ENCODE measurements at places on chromosomes 5 and 9.
A peak's percentile ranks its signal among the peaks of the same experiment; 100 is the strongest.

DNA sequence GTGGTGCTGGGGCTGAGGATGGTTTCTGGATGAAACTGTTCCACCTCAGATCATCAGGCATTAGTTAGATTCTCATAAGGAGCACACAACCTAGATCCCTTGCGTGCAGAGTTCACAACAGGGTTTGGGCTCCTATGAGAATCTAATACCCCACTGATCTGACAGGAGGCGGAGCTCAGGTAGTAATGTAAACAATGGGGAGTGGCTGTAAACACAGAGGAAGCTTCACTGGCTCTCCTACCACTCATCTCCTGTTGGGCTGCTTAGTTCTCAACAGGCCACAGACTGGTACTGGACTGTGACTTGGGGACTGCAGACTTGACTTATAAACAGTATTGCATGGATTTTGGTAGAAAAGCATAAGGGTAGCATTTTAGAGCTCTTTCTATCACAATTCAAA is 870.7 kb upstream of the CDH10 start:
- H3K4me3 ChIP-seq, result no peak overlapping the region
- H3K36me3 ChIP-seq, result no peaks in the 10 kb centered on the region
- DNase-seq, result no peak
- no peaks in the 10 kb centered on the region for H3K27me3 ChIP-seq

DNA sequence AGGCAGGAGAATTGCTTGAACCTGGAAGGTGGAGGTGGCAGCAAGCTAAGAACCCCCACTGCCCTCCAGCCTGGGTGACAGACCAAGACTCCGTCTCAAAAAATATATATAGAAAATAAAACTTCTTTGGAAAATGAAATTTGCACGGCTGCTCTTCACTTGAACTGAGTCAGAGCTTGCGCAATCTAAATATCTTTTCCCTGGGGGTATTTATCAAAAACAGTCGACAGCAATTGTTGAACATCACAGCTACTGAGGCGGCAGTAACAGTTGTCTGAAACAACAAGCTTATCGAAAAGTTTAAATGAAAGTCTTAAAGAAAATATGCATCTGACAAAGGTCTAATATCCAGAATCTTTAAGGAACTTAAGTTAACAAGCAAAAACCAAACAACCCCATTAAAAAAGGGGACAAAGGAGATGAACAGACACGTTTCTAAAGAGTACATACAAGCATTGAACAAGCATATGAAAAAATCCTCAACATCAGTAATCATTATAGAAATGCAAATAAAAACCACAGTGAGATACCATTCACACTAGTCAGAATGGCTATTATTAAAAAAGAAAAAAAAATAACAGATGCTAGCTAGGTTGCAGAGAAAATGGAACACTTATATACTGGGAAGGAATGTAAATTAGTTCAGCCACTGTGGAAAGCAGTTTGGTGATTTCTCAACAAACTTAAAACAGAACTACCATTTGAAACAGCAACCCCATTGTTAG is 153.6 kb upstream of the CDH9 start:
- no peaks in the 10 kb centered on the region for H3K4me1 ChIP-seq
- H3K27ac ChIP-seq, result no peak overlapping the region
- no peaks in the 10 kb centered on the region for H3K27me3 ChIP-seq
- no peak for DNase-seq
- H3K36me3 ChIP-seq, result no peaks in the 10 kb centered on the region

- no peak overlapping the region for H3K27ac ChIP-seq
- H3K27me3 ChIP-seq, result no peaks in the 10 kb centered on the region
- no peak for DNase-seq
- H3K4me1 ChIP-seq, result peaks cover 20% of the 10 kb centered on the region
- H3K36me3 ChIP-seq, result no peaks in the 10 kb centered on the region
- H3K4me3 ChIP-seq, result no peak overlapping the region
Observed at GRCh38 chr5:61435368-61435767, 103.3 kb downstream of the ZSWIM6 start.

GRCh38 chr5:150780187-150780692 is 1.7 kb downstream of the SMIM3 start:
- no peak overlapping the region for H3K4me3 ChIP-seq
- no peak for DNase-seq
- no peaks in the 10 kb centered on the region for H3K36me3 ChIP-seq
- no peak overlapping the region for H3K27ac ChIP-seq

DNA sequence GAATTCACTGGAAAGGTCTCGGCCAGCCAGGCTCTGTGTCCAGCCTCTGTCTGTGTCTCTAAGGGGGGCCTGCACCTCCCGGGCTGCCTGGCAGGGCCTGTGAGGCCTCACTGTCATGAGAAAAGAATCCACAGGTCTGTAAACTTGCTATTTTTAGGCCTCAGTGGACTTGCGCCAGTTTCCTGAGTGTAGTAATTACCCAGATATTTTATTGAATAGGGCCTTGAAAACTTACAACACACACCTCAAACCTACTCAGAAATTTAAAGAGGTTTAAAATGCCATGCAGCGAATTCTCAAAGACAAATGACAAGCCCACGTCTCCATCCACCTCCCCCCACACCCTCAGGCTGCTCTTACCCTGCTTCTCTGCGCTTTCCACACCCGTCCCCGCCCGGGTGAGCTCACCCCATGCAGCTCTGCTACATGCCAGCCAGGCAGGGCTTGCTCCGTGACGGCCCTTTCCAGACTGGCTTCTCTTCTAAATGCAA is 8.8 kb upstream of the TENT4A start:
- no peak overlapping the region for H3K4me3 ChIP-seq

DNA sequence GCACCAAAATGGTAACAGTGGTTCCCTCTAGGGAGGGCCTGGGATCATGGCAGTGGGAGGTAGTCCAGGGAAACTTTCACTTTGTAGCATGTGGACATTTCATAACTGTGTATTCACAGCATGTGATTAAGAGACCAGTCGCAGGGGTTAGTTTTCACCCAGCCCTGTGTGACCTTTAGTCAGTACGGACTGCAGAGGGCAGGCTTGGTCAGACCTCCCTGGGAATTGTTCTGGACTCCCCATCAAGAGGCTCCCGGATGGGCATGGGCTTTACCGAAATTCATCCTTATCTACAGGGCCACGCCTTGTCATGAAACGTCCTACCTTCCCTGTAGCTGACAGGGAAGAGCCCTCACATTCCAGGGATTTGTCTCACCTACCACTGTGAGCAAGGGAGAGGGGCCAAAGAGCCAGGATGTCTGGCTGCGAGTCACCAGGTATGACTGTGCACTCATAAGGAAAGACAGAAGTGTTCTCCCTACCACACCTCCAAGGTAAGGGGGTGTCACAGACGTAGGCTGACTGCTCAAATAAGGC is 19.9 kb downstream of the GPX3 start:
- no peak for DNase-seq
- no peaks in the 10 kb centered on the region for H3K27me3 ChIP-seq
- peaks cover 1% of the 10 kb centered on the region for H3K4me1 ChIP-seq
- H3K36me3 ChIP-seq, result no peaks in the 10 kb centered on the region
- no peak overlapping the region for H3K4me3 ChIP-seq

GRCh38 chr9:123998970-123999621 is 12.5 kb upstream of the LHX2 start:
- peak overlapping the region; percentile 69 for H3K27ac ChIP-seq
- peaks cover 11% of the 10 kb centered on the region for H3K4me1 ChIP-seq
- H3K4me3 ChIP-seq, result peak overlapping the region; percentile 91
- peaks cover 51% of the 10 kb centered on the region for H3K27me3 ChIP-seq
- DNase-seq, result no peak
- H3K36me3 ChIP-seq, result peaks cover 4% of the 10 kb centered on the region

DNA sequence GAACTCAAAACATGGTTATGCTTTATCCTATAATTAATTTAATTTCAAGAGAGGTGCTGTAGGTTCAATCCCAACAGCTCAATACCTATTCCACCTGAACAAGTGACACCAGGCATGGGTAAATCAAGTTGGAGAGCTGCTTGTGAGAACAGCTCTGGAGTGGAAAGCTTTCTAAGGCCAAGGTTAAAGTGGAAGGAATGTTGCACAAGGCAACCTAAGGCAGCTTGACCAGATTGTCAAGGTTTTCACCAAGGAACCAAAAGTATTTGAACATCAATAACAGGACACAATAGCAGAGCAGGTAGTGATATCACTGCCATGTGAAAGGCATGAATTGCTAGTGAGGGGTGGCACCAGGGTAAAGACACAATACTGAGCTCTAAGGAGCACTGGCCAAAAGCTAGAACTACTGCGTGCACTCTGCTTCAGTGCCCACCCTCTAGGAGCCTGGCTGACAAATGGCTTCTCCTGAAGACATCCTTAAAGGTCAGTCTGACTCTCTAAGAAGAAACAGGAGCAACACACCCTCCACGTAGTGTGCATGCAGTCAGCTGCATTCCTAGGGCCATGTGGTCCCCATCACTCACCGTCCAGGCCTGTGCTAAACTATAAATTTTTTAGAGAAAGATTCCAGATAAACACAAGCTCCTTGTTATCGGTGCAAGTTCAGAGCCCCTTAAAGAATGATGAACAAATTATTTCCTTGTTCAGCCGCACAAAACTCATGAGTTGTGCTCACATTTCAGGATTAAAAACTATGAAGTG is 677.7 kb upstream of the KLF4 start:
- H3K36me3 ChIP-seq, result no peaks in the 10 kb centered on the region
- no peak for DNase-seq
- H3K27me3 ChIP-seq, result peaks cover 2% of the 10 kb centered on the region
- no peak overlapping the region for H3K27ac ChIP-seq
- no peak overlapping the region for H3K4me3 ChIP-seq

GRCh38 chr5:159331093-159331973 is 1.0 kb upstream of the IL12B start:
- H3K27ac ChIP-seq, result no peak overlapping the region
- no peaks in the 10 kb centered on the region for H3K36me3 ChIP-seq

DNA sequence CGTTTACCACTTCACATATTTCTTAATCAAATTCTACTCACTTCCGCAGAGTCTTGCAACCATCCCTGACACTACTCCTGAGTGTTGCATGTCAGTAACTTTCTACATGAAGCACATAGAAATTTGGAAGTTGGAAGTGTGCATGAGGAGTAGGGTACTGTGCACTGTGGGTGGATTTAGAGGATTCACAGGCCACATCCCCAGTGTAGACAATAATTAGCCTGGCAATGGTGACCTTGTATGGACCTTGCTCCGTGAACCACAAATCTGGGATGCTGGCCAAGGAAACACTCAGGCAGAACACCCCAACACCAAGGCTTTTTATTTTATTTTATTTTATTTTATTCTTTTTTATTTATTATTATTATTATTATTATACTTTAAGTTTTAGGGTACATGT is 25.5 kb downstream of the CTSL start:
- no peaks in the 10 kb centered on the region for H3K36me3 ChIP-seq
- peaks cover 2% of the 10 kb centered on the region for H3K27me3 ChIP-seq
- no peak overlapping the region for H3K4me3 ChIP-seq
- H3K27ac ChIP-seq, result no peak overlapping the region
- H3K4me1 ChIP-seq, result no peaks in the 10 kb centered on the region
- DNase-seq, result no peak

GRCh38 chr5:89710006-89710405 is 699.5 kb downstream of the CETN3 start:
- no peaks in the 10 kb centered on the region for H3K27me3 ChIP-seq
- DNase-seq, result no peak
- no peak overlapping the region for H3K27ac ChIP-seq
- H3K4me3 ChIP-seq, result no peak overlapping the region
- H3K4me1 ChIP-seq, result no peaks in the 10 kb centered on the region

- no peak overlapping the region for H3K4me3 ChIP-seq
- no peak overlapping the region for H3K27ac ChIP-seq
- H3K36me3 ChIP-seq, result no peaks in the 10 kb centered on the region
- peaks cover 2% of the 10 kb centered on the region for H3K27me3 ChIP-seq
- DNase-seq, result no peak
Observed at GRCh38 chr9:99312736-99313135, 90.7 kb downstream of the SEC61B start.

- H3K27me3 ChIP-seq, result no peaks in the 10 kb centered on the region
- no peak for DNase-seq
- no peak overlapping the region for H3K27ac ChIP-seq
- H3K4me1 ChIP-seq, result no peaks in the 10 kb centered on the region
- H3K4me3 ChIP-seq, result no peak overlapping the region
Observed at GRCh38 chr5:101473483-101473882, 570.4 kb upstream of the ST8SIA4 start.

GRCh38 chr9:16343249-16344237 is 526.9 kb downstream of the BNC2 start:
- H3K4me1 ChIP-seq, result no peaks in the 10 kb centered on the region
- DNase-seq, result no peak
- no peak overlapping the region for H3K4me3 ChIP-seq
- no peak overlapping the region for H3K27ac ChIP-seq
- no peaks in the 10 kb centered on the region for H3K27me3 ChIP-seq

DNA sequence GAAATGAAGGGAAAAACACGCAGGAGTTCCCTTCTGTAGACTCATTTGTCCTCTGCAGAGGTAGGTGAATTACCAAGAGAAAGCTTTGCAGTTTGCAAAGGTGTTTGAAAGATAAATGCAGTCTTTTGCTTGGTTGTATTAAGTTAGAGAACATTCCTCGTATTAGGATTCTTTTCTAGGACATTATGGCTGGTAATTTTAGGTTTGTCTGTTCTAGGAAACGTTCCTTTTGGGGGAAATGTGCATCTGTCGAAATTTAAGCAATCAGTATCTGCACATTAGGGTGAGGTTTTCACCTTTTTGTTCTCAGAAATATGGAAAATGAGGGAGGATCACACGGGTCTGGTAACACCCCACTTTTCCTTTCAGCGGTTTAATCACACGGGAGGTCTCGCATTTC is 45.1 kb downstream of the GAS1 start:
- no peak overlapping the region for H3K27ac ChIP-seq
- no peaks in the 10 kb centered on the region for H3K36me3 ChIP-seq
- DNase-seq, result no peak
- peak overlapping the region; percentile 85 for H3K4me3 ChIP-seq

- H3K4me1 ChIP-seq, result peaks cover 22% of the 10 kb centered on the region
- DNase-seq, result peak; percentile 9
- no peaks in the 10 kb centered on the region for H3K36me3 ChIP-seq
- H3K27me3 ChIP-seq, result peaks cover 6% of the 10 kb centered on the region
- no peak overlapping the region for H3K27ac ChIP-seq
Observed at GRCh38 chr5:189486-189885, 1.8 kb upstream of the LRRC14B start.

GRCh38 chr9:71506821-71507220 is 261.5 kb downstream of the CEMIP2 start:
- H3K27ac ChIP-seq, result no peak overlapping the region
- no peaks in the 10 kb centered on the region for H3K36me3 ChIP-seq
- DNase-seq, result no peak
- H3K4me3 ChIP-seq, result no peak overlapping the region
- H3K4me1 ChIP-seq, result no peaks in the 10 kb centered on the region

DNA sequence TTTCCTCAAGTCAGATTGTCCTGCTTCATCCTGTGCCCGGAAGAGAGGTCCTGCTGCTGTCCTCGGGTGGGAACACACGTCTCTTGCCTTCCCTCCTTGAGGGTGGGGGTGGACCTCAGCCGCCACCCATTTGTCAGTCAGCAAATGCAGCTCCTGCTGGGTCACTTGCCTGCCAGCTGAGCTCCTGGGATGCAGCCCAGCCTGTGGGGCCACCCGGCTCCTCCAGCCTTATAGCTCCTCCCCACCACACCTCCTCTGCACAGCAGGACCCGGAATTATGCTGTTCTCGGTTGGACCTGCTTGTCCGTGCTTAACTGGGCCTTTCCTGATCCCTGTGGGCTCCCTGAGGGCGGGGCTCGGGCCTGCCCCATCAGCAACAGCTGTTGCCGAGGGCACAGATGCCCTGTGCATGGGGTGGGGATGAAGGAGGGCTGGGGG is 52.7 kb downstream of the RXRA start:
- H3K27ac ChIP-seq, result peak overlapping the region; percentile 52
- peak overlapping the region; percentile 5 for H3K4me3 ChIP-seq
- peak; percentile 46 for DNase-seq
- H3K27me3 ChIP-seq, result peaks cover 8% of the 10 kb centered on the region

GRCh38 chr5:42982107-42982622 is 58.0 kb downstream of the ANXA2R start:
- peaks cover 17% of the 10 kb centered on the region for H3K36me3 ChIP-seq
- H3K27me3 ChIP-seq, result peaks cover 2% of the 10 kb centered on the region
- no peak overlapping the region for H3K4me3 ChIP-seq
- peak overlapping the region; percentile 96 for H3K27ac ChIP-seq
- DNase-seq, result peak; percentile 69
- H3K4me1 ChIP-seq, result peaks cover 3% of the 10 kb centered on the region

Data from glutamatergic neuron (in vitro differentiated cells).